HepG2 (cell line): ENCODE measurements at places on chromosomes 16 and 17. TPM values are rescaled to one million over a fixed set of nuclear protein-coding genes. Genes with fewer than 3 reads are reported as not detected.

Gene MEIOB
- polyA plus RNA-seq, result 0.05 and 0.17 TPM in 2 replicates

Gene MARVELD3
- 4.8 and 5.0 TPM in 2 replicates for polyA plus RNA-seq

DNA sequence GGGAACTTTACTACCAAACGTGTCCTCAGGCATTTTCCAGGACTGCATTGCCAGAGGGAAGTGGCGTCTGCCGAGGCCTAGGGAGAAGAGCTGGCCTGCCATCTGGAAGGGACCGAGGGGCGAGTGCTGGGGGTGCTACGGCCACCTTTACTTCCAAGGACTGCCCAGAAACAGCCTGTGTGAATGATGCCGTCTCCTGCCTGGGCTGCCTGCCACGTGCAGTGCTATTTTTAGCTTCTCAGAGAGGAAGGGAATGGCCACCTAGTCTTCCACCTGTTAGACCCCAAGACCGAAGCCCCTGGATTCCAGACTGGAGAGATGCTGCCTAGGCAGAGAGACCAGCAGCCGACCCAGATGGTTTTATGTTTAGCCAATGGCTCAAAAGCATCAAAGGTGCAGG is 57.2 kb downstream of the VAC14 start:
- no peak for DNase-seq

Gene ZFP3
- not detected in 2 replicates for polyA plus RNA-seq

DNA sequence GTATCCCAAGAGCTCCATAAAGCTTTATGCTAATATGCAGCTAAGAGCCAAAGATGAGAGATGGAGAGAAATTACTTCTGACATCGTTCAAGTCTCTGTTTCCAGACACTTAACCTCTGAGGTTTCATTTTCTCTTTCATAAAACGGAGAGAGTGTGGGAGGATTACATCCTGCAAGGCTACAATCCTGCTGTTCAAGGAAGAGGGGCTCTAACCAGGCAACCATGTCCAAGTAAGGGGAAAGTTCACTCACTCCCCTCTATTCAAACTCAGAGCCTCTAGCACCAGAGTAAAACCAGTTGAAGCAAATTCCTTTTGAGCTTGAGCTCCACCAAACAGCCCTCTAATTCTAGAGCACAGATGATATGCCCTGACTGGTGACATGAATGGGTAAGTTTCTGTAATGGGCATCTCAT is 397.4 kb downstream of the NPIPA8 start:
- no peak for DNase-seq

DNA sequence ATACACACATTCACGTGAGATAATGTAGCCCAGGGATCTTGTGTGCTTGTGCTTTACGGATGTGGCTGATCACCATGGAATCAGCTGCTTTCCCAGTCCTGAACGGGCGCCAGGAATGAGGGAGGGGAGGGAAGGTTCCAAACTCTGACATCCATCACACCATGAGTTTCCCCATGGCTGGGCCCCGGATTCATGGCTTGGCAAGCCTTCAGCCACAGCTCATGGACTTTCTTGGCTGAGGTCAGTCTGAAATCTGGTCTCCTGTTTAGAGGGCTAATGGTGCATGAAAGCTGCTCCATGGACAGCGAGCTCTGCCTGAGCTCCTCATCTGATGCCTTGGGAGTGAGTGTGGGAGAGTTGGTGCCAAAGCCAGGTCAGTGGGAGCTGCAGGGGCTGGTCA is 767.6 kb upstream of the EEF2KMT start:
- no peak for DNase-seq
